ENCODE measurements at places on chromosomes 1 and 21. TPM values are rescaled to one million over a fixed set of nuclear protein-coding genes. Genes with fewer than 3 reads are reported as not detected.

The PLCH2 gene
- total RNA-seq: 0.19 TPM

The SRP9 gene
- total RNA-seq: 446 TPM

The IRF6 gene
- total RNA-seq: 13.3 TPM

The DTL gene
- total RNA-seq: 48.7 TPM

The DIPK1A gene
- 4.8 TPM for total RNA-seq

The CDC7 gene
- total RNA-seq: 36.4 TPM

- DNase-seq: no peak
Measured at GRCh38 chr21:28592205-28592865, 400.3 kb downstream of the LTN1 start.

GRCh38 chr1:211484755-211485479, 7.0 kb downstream of the RD3 start:
- no peak for DNase-seq

DNA sequence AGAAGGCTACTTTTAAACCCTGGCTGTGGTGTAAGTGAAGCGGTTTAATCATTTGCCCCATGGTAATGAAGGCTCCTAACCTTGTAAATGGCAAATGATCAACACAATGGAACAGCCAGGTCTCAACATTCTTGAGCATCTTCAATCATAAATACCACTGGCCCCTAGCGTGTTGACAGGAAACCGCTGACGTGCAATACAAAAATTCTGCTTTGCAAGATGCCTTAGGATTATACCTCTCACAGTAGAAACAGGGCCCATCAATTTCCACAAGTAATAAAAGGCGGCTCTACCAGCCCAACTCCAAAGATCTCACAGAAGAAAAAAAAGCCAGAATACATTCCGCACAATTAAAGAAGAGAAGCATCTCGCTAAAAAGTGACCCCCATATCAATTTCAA, 32.8 kb downstream of the LGALS8 start:
- no peak for DNase-seq

- no peak for DNase-seq
Measured at GRCh38 chr1:170863621-170864020, 71.7 kb upstream of the MROH9 start.

- no peak for DNase-seq
Measured at GRCh38 chr21:36710729-36711048, 11.8 kb downstream of the SIM2 start.

DNA sequence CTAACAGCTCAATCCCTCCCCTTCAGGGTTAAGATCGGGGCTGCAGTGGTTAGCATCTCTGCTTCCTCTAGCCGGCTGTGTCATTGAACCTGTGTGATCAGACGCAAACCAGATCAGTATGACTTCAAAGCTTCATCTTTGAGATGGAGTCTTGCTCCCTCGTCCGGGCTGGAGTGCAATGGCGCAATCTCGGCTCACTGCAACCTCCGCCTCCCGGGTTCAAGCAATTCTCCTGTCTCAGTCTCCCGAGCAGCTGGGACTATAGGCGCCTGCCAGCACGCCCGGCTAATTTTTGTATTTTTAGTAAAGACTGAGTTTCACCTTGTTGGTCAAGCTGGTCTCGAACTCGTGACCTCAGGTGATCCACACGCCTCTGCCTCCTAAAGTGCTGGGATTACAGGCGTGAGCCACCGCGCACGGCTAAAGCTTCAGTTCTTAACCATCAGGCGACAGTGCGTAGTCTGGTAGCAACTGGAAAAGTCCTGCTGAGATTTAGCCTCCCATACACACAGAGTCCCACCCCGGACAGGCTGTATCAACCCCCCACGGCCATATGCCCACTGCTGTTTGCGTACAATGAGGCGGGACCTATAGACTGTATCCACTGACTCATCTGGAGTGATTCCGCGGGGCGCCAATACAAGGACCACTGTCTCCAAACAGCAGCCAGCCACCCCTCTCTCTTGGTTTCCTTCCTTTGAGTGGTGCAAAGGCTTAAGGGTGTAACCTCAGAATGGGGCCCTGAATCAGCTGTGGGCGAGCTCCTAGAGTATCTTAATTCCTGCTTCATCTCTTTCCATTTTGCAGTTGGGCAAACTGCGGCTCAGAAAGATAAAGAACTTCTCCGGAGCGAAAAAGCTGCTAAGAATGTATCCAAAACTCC, 23.3 kb downstream of the CELA3A start:
- DNase-seq: no peak

- DNase-seq: no peak
Measured at GRCh38 chr1:157975228-157975950, 18.1 kb upstream of the KIRREL1 start.

GRCh38 chr21:31340514-31340913, 3.5 kb downstream of the TIAM1 start:
- no peak for DNase-seq

GRCh38 chr1:236066828-236067386, 2.0 kb upstream of the NID1 start:
- DNase-seq: no peak

- no peak for DNase-seq
Measured at GRCh38 chr1:158013840-158014730, 20.6 kb downstream of the KIRREL1 start.

- DNase-seq: no peak
Measured at GRCh38 chr21:35088319-35088771, 39.2 kb upstream of the RUNX1 start.

GRCh38 chr21:24450119-24450518, 1157.2 kb downstream of the MRPL39 start:
- DNase-seq: no peak

DNA sequence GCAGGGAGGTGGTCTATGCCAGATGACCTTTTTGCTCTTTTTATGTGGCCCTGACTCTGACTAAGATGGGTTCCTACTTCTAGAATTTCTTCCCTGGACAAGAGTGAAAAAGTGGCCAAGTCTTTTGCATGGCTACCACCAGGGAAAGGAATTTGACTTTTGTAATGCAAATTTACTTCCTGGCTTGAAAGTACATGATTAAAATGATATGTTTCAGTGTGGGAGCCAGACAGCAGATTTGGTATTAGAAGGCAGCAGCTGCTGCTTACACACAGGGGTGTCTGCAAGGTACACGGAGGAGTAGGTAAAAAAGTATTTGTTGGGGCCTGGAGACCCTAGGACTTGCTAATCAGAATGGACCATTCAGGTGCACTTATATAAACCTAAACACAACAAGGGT, 78.4 kb downstream of the KCND3 start:
- no peak for DNase-seq

Measured in H1 (cell line).